Fibroblast of mammary gland (primary cell): ENCODE measurements at places on chromosomes 13 and 19.
A peak's percentile ranks its signal among the peaks of the same experiment; 100 is the strongest.

GRCh38 chr13:41708713-41709112 lies 251.4 kb downstream of the RGCC start:
- no peak for DNase-seq

- DNase-seq = no peak
Observed at GRCh38 chr13:107960301-107960700, 255.0 kb downstream of the LIG4 start.

DNA sequence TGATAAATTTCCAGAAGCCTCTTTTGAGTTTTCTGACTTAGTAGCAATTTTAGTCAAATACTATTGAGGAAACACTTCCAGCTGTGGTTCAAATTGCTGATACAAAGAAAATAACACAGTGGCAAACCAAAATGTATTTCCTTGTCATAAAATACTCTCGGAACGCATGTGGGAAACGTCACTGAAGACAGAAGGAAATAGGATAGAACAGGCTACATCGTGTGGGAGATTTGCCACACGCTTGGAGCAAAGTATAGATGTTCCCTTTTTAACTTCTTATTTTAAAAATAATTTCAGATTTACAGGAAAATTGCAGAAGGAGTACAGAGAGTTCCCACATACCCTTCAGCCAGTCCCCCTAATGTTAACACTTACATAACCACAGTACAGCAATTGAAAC lies 88.8 kb downstream of the ING1 start:
- DNase-seq = no peak

- DNase-seq = peak; percentile 2
Observed at GRCh38 chr13:39810091-39810877, 154.8 kb downstream of the COG6 start.

- peak; percentile 55 for DNase-seq
Observed at GRCh38 chr13:31880851-31881494, 141.6 kb downstream of the RXFP2 start.

DNA sequence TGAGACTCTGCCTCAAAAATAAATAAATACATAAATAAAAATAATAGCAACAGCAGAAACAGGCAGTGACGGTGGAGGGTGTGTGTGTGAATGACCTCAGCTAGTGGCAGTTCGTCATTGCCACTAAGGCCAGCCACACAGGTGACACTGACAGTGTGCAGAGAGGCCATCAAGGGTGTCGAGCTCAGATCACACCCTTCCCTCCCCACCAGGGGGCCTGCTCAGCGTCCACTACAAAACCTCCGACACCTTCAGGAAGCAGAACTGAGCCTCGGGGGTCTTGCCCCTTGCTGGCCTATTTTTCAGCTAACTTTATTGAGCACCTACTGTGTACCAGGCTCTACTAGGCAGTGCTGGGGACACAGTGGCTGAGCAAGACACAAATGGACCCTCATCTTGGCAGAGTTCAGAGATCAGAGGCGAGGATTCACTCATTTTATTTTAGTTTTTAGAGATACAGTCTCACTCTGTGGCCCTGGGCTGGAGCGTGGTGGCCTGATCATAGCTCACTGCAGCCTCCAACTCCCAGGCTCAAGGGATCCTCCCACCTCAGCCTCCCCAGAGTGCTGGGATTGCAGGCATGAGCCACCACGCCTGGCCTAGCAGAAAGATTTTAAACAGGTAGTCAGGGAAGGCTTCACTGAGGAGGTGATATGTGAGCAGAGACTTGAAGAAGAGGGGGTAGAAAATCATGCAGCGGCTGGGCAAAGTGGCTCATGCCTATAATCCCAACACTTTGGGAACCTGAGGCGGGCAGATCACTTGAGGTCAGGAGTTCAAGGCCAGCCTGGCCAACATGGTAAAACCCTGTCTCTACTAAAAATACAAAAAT lies 30.3 kb upstream of the SEMA6B start:
- DNase-seq = no peak

GRCh38 chr13:85724546-85725432 lies 74.4 kb downstream of the SLITRK6 start:
- no peak for DNase-seq

- DNase-seq = no peak
Observed at GRCh38 chr13:32476892-32477291, 49.0 kb upstream of the N4BP2L1 start.

- no peak for DNase-seq
Observed at GRCh38 chr13:85148009-85148408, 651.2 kb downstream of the SLITRK6 start.

GRCh38 chr19:49985871-49986270 lies 24.9 kb upstream of the SIGLEC11 start:
- no peak for DNase-seq

GRCh38 chr19:12064590-12065538 lies at the start of gene ZNF844:
TSS of gene ZNF844 (plus strand) at chr19:12064731. CDS start at chr19:12064874, 143 bp downstream.
- DNase-seq = peak; percentile 83

DNA sequence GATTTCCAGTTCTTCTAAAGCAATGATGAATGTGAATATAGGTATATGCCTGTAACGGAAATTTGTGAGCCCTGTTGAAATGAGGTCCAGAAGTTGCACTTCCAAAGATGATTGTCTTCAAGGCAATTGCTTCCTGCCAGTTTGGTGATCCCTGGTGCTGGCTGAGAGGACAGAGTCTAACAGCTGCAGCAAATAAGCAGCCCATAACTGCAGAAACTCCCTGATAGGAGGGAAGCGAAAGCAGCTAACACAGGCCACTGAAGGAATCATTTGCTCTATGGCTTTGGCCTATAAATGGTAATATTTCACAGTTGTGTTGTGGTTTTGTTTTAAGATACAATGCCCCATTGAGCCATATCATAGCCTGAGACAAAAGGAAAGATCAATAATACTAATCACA lies 451.5 kb upstream of the MIR17HG start:
- DNase-seq = no peak

GRCh38 chr19:47687906-47688305 lies 25.3 kb upstream of the EHD2 start:
- no peak for DNase-seq

GRCh38 chr13:58666331-58666730 lies 1034.8 kb downstream of the PCDH17 start:
- no peak for DNase-seq

- DNase-seq = no peak
Observed at GRCh38 chr19:47070756-47071155, 22.3 kb upstream of the TMEM160 start.

- no peak for DNase-seq
Observed at GRCh38 chr19:9952276-9952675, 16.0 kb upstream of the OLFM2 start.

- DNase-seq = no peak
Observed at GRCh38 chr19:53541971-53542370, 4.0 kb downstream of the ZNF331 start.

DNA sequence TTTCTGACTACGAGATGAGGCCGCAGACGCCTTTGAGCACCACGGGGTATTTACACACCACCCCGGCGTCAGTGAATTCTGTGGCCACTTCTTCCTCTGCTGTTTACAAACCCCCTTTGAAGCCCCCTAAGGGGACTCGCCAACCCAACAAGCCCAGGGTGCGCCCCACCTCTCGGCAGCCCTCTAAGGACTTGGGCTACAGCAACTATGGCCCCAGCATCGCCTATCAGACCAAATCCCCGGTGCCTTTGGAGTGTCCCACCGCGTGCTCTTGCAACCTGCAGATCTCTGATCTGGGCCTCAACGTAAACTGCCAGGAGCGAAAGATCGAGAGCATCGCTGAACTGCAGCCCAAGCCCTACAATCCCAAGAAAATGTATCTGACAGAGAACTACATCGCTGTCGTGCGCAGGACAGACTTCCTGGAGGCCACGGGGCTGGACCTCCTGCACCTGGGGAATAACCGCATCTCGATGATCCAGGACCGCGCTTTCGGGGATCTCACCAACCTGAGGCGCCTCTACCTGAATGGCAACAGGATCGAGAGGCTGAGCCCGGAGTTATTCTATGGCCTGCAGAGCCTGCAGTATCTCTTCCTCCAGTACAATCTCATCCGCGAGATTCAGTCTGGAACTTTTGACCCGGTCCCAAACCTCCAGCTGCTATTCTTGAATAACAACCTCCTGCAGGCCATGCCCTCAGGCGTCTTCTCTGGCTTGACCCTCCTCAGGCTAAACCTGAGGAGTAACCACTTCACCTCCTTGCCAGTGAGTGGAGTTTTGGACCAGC lies 5.3 kb downstream of the SLITRK5 start:
- DNase-seq = no peak

DNA sequence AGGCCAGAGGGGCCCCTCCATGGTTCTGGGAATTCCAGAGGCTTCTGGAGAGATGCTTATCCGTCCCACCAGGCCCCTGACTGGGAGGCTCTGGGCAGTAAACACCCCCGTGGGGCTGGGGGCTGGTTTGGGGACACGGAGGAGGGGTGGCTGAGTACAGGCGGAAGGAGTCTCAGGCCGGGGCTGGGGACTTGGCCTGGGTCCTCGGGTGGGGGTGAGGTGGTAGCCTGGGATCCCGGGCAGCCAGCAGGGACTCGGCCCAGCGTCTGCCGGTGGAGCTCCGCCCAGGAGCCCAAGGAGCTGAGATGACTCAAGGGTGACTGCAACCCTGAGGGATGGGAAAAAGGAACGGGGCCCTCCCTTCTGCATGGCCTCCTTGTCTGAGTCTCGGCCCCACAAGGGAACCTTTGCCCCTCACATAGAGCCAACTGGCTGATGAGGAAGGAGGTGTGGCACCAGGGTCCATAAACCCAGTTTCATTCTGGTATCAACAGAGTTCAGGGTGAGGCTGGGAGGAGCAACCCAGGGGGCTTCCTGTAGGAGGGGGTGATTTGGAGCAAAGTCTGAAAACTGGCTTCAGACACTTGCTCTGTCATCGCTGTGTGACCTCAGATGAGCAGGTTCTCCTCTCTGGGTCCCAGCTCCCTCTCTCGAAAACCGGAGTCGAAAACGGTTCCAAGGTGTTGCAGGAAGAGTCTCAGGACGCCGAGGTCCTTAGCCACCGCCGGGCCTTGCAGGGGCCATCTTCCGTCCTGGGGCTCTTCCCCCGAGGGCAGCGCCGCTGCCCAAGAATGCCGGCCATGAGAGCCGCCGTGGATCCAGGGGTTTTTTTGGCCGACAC lies 809 bp downstream of the MISP start:
- DNase-seq = peak; percentile 87

DNA sequence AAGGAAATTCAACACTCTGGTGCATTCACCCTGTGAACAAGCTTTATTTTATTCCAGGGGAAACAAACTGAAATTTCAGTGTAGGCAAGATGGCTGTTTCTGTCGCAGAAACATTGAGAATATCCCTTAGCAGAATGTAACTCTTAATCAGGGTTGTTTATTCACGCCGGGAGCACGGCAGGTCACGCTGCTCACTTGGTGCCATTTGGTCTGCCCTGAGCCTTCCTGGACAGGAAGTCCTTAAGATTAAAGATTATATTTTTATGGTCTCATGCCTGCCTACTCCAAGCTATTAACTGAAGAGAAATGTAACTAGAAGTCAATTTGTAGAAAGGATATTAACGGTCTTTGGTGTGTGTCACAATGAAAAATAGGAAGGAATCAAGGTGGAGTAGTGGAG lies 185.3 kb upstream of the ARGLU1 start:
- DNase-seq = no peak

GRCh38 chr13:75103976-75104375 lies 378.0 kb downstream of the TBC1D4 start:
- no peak for DNase-seq

DNA sequence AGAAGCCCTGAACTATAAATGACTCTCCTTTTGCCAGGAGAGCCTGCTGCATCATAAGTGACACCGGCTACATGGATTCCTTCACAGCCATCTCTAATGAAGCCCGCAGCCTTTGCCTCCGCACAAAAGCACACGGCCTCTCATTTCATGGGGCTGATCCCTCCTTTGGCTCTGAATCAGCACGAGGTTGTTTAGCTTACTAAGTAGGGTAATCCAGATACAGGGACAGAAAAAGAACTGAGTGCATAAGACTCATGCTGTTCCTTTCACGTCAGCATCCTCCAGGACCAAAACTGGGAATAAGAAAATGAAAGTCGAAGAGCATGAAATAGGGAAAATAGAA lies 136.3 kb downstream of the DCT start:
- peak; percentile 33 for DNase-seq

DNA sequence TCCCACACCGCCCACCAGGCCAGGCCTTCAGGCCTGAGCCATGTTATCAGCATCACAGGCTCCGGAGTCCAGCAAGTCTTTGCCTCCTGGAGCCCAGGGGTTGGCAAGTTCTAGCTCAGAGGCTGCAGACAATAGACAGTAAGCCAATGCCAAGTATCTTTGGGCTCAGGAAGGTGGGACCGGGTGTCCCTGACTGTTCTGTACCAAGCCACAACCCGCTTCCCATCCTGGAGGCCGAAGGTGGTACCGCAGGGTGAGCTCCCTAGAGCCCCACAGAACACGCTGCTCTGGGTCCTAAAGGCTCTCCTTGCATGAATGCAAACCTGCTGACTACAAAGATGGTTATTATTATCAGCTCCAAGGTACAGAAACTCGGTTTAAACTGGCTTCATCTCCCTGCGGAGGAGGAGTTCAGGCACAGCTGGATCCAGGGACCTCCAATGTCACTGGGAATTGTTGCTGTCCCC lies 5.5 kb upstream of the FSTL3 start:
- DNase-seq = no peak
